ENCODE measurements at places on chromosomes 12 and 14.

DNA sequence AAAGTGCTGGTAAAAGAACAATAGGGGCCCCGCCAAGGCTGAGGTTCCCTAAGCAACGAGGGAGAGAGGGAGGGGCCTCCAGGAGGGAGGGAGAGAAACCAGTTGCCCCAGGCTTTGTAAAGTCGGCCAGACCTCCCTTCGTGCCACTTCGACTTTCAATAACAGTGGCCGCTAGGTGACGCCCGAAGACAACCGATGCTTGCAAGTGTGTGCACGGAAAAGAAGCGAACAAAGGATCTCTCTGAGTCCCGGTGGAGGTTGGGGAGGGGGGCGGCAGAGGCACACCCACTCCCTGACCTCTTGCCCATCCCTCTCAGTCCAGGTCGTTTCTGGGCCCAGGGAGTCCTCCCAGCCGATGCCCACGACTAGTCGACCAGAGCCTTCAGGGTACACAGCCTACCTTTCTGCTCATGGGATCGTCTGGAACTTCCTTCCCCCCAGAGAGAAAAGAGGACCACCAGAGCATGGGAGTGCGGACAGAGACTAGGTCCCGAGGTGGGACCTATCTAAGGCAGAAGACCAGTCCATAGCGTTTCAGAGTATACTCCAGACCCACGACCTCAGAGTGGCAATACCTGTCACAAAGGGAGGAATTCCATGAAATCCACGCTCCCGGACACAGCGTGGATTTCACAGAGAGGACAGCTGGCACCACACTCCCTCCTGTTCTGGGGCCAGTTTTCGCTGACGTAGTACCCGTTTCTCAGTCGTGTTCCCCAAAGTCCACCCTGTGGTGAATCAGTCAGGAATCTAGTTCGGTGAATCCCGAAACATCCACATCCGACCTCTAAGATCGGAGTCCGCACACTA, 262.7 kb upstream of the ALG10B start:
- H3K27me3 ChIP-seq = no peaks in the 10 kb centered on the region
- H3K4me3 ChIP-seq = no peak overlapping the region
- no peaks in the 10 kb centered on the region for H3K4me1 ChIP-seq
- no peak for DNase-seq
- no peak overlapping the region for H3K27ac ChIP-seq

- no peaks in the 10 kb centered on the region for H3K36me3 ChIP-seq
- H3K4me1 ChIP-seq = peaks cover 12% of the 10 kb centered on the region
- peak overlapping the region; percentile 52 for H3K4me3 ChIP-seq
- no peaks in the 10 kb centered on the region for H3K27me3 ChIP-seq
- DNase-seq = peak; percentile 24
- no peak overlapping the region for H3K27ac ChIP-seq
Measured at GRCh38 chr14:34665785-34666435, 36.0 kb upstream of the SNX6 start.

- H3K4me1 ChIP-seq = no peaks in the 10 kb centered on the region
- no peak overlapping the region for H3K4me3 ChIP-seq
- no peak for DNase-seq
- H3K27me3 ChIP-seq = no peaks in the 10 kb centered on the region
- H3K36me3 ChIP-seq = no peaks in the 10 kb centered on the region
Measured at GRCh38 chr14:62662811-62663455, 382.3 kb downstream of the KCNH5 start.

- DNase-seq = no peak
- H3K36me3 ChIP-seq = peaks cover 8% of the 10 kb centered on the region
- H3K4me1 ChIP-seq = peaks cover 3% of the 10 kb centered on the region
- H3K27me3 ChIP-seq = no peaks in the 10 kb centered on the region
- H3K27ac ChIP-seq = no peak overlapping the region
- H3K4me3 ChIP-seq = no peak overlapping the region
Measured at GRCh38 chr12:27578689-27579372, 54.8 kb downstream of the PPFIBP1 start.

DNA sequence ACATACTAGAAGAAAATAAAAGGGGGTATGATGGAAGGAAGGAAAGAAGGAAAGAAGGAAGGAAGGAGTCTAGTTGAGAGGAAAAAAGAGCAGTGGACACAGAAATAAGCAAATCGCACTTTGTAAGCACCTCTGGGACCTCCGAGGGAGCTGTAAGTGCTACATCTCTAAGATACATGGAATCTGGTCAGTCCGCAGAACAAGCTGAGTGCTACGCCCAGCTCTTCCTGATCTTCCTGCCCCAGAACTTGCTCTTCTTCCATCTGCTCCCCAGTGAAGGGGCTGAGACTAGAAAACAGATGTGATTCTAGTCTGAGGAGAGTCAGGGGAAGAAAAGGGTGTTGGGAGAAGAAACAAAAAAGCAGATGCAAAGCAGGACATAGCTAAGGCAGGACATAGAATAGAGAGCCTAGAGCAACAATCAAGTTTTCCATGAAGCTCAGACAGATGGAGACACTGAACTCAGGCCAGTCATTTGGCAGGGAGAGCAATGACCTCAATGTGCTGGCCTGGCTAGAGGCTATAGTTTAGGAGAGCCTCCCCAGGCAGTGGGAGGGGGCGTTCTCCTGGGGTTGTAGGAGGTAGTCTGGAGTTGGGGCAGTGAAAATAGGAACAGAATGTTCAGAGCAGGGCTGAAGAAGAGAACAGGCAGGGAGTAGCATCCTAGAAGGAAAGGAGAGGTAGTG, 1.7 kb upstream of the MFAP5 start:
- peaks cover 11% of the 10 kb centered on the region for H3K27me3 ChIP-seq
- H3K4me3 ChIP-seq = no peak overlapping the region
- no peaks in the 10 kb centered on the region for H3K4me1 ChIP-seq
- H3K36me3 ChIP-seq = no peaks in the 10 kb centered on the region

DNA sequence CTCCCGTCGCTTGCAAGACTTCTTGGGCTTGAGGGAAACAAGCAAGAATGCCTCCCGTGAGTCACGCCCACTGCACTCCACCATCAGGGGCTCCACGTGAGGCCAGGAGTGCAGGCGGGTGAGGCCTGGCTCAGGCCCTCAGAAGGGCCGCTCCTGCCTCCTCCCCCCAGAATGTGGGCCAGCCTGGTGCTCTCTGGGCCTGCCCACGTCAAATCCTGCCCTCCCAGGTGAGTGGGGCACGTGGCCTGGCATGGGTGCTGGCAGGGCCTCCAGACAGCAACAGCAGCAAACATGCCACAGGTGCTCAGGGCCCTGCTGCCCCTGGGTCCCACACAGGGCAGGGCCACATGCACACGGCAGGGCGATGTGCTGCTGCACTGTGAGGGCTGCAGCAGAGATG, 30.6 kb upstream of the BTBD6 start:
- H3K36me3 ChIP-seq = peaks cover 4% of the 10 kb centered on the region
- no peaks in the 10 kb centered on the region for H3K27me3 ChIP-seq
- DNase-seq = no peak
- H3K4me1 ChIP-seq = peaks cover 4% of the 10 kb centered on the region

DNA sequence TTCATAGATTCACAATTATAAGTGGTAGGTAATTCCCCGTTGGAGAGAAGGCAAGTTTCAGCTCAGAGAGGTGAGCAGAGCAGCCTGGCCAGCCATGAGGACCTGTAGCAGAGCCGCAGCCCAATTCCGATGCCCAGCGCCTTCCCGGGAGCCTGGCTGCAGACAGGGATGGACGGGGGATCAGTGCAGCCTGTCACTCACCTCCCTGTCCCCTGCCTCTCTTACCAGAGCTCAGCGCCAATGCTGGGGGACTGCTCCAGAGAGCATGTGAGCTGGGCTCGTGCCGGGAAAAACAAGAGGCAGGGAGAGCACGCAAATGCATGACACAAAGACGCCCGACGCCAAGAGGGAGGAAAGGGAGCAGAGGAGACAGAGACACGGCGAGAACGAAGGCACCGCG, 231.9 kb downstream of the BCL11B start:
- H3K4me1 ChIP-seq = peaks cover under 1% of the 10 kb centered on the region
- no peaks in the 10 kb centered on the region for H3K36me3 ChIP-seq
- DNase-seq = no peak

DNA sequence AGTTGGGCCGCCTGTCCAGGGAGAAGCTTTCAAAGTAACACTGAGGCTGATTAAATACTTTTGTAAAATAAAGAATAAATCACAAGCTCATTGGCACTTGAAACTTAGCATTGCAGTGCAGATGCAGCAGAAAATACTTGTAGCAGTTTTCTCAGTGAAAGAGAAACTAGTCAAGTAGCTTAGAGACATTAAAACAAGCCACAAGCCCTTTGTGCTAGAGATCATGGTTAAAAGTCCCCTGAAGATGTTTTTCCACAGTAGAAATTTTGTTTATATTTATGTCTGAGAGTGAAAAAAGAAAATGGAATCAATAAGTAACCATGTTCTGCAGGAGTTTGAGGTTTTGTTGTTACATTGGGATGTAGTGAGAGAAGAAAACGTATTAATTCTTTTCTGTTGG, 5.9 kb downstream of the PSEN1 start:
- peaks cover 16% of the 10 kb centered on the region for H3K4me1 ChIP-seq
- H3K27me3 ChIP-seq = no peaks in the 10 kb centered on the region
- H3K36me3 ChIP-seq = no peaks in the 10 kb centered on the region
- H3K4me3 ChIP-seq = no peak overlapping the region
- no peak overlapping the region for H3K27ac ChIP-seq

DNA sequence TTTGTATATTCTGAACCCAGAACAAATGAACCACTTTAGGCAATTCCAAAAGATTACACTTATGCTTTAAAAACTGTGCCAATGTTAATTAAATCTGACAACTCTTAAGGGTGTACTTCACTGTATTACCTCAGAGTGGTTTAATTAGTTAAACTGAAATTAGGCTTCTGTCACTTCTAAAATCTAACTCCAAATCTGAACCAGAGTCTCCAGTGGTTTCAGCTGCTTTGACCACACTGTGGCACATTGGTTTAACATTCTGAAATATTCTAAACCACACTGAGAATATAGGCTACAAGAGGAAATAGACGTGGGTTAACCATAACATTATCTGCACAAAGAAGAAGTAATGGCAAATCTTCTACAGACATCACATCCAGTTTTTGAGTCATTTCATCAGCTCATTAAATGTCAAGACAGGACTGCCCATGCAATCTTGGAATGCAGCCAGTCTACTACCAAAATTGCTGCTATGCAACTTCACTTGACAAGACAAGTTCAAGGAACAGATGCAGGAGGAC, 94.8 kb downstream of the LRP6 start:
- DNase-seq = peak; percentile 25
- no peak overlapping the region for H3K4me3 ChIP-seq
- H3K4me1 ChIP-seq = peaks cover 8% of the 10 kb centered on the region
- peaks cover 12% of the 10 kb centered on the region for H3K36me3 ChIP-seq
- H3K27me3 ChIP-seq = peaks cover 5% of the 10 kb centered on the region

- peaks cover 29% of the 10 kb centered on the region for H3K36me3 ChIP-seq
- peaks cover 51% of the 10 kb centered on the region for H3K4me1 ChIP-seq
- peaks cover 19% of the 10 kb centered on the region for H3K27me3 ChIP-seq
- DNase-seq = peak; percentile 47
- peak overlapping the region; percentile 99 for H3K4me3 ChIP-seq
Measured at GRCh38 chr12:44874981-44875416, 1.1 kb downstream of the NELL2 start.

- peaks cover 4% of the 10 kb centered on the region for H3K36me3 ChIP-seq
- H3K4me1 ChIP-seq = peaks cover 14% of the 10 kb centered on the region
- no peak overlapping the region for H3K4me3 ChIP-seq
- no peaks in the 10 kb centered on the region for H3K27me3 ChIP-seq
- no peak overlapping the region for H3K27ac ChIP-seq
- DNase-seq = no peak
Measured at GRCh38 chr14:68879321-68879781, 86.5 kb upstream of the ZFP36L1 start.

DNA sequence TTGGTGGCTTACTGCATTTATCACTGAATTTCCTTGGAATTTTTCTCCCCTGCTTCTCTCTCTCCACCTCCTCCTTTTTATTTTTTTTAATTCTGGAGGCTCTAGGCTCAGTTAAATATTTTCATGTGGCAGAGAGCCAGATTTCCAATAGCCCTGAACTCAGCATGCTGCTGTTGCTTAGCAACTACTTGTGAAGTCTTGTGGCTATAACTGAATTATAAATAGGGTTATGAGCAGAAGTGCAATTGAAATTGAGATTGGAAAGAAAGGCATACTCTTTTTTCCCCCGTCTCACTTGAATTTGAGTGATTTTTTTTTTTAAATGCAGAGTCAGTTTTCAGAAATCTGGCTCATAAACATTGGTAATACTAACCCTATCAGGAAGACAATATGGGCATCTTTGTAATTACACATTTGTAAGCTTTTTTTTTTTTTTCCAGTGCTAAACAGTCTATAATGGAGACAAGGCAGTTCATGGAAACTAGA, 38.3 kb downstream of the ATF7IP start:
- peaks cover 6% of the 10 kb centered on the region for H3K36me3 ChIP-seq
- H3K27ac ChIP-seq = peak overlapping the region; percentile 92
- H3K27me3 ChIP-seq = no peaks in the 10 kb centered on the region
- peaks cover 20% of the 10 kb centered on the region for H3K4me1 ChIP-seq
- peak overlapping the region; percentile 52 for H3K4me3 ChIP-seq
- DNase-seq = peak; percentile 56

DNA sequence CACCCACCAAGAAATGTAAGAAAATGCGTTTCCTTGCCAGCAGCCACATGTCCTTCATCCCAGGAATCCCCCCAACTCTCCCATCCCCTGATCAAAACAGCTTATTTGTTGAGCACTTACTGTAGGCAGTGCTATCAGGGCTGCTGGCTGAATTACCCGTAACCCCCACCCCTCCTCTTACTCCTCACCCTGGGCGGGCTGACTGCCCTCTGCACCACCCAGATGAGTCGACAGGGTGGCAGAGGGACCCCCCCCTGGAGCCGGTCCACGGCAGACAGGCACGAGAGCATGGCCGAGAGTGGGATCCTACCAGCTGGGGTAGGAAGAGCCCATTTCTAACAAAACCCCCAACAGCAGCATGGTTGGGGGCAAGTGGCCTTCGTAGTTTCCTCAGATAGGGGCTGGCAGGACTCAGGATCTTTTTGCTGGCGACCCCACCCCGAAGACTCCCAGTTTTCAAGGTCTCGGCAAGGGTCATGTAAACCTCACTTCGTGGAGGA, 1.1 kb upstream of the RHOF start:
- no peaks in the 10 kb centered on the region for H3K27me3 ChIP-seq
- peak overlapping the region; percentile 98 for H3K27ac ChIP-seq
- H3K4me1 ChIP-seq = peaks cover 79% of the 10 kb centered on the region
- peak overlapping the region; percentile 75 for H3K4me3 ChIP-seq

DNA sequence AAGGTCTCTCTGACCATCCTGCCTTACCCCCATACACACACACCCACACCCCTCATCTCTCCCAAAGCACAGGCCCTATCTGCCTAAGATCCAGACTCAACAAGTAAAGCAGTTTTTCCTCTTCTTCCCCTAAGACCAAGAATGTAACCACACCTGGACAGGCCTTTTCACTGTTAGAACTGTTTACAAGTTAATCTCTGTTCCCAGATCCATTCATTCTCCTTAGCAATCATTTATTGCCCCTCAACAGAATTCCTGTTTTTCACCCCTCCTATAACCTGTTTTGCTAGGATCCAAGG, 1.9 kb upstream of the CIROP start:
- no peaks in the 10 kb centered on the region for H3K27me3 ChIP-seq
- H3K27ac ChIP-seq = no peak overlapping the region
- no peaks in the 10 kb centered on the region for H3K36me3 ChIP-seq
- no peaks in the 10 kb centered on the region for H3K4me1 ChIP-seq

Data from naive thymus-derived CD8-positive, alpha-beta T cell (primary cell).